ENCODE measurements at places on chromosomes 3 and 15.

- peak; percentile 85 for DNase-seq
Measured at GRCh38 chr15:98442379-98442833, 205.9 kb upstream of the IGF1R start.

DNA sequence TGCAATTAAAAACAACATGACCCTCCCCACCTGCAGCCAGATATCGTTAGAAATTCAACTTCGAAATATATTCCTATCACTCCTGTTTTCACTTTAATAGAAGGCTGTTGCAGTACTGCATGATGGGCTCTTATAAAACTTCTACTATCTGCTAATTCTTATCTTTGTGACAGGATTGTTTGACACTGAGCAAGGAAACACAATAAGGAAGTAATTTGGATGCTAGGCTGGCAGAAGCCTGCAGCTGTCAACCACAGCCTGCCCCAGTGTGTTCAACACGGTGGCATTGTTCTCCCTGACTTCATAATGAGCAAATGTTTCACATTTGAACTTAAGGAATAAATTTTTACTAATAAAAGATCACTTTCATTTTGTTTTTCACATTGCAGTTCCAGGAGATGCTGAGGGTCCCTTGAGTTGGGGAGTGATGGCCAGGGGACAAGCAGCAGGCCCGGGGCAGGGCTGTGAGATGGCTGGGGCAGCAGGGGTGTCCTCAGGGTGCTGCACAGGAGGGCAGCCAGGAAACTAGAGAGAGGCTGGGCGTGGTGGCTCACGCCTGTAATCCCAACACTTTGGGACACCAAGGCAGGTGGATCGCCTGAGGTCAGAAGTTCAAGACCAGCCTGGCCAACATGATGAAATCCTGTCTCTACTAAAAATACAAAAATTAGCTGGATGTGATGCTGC, 64.8 kb upstream of the SEC61A1 start:
- no peak for DNase-seq

- no peak for DNase-seq
Measured at GRCh38 chr3:9308298-9308990, 54.4 kb upstream of the THUMPD3 start.

- no peak for DNase-seq
Measured at GRCh38 chr15:83998486-83998885, 237.1 kb upstream of the GOLGA6L4 start.

DNA sequence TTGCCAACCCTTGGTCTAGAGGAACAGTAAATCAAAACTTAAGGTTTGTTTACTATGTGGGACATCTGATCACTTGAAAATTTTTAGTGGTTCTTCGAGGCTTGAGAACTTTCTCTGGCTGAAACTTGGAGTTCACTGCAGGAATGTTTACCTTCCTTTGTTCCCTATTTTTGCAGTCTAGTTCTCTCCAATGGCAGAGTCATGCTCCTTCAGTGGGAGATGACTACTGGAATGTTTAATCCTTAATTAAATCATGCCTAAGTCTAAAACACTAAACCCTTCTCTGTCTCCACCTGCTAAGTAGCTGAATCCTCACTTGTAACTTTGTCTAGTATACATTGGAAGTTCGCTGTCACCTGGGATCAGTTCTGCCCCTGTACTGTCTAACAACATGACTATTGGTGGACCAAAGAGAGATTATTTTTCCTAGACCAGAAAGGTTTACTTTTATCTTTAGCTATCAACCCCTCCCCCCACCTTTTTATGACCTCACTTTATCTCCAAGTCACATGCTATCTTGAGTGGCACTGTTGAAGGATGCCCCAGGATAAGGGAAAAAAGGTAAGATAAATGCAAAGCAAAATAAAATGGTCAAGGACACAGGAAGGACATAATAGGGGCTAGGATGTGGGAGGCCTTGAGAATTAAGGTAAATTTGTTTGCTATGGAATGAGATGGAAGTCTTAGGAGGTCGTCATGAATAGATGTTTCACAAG, 1.2 kb upstream of the ZNF609 start:
- no peak for DNase-seq

DNA sequence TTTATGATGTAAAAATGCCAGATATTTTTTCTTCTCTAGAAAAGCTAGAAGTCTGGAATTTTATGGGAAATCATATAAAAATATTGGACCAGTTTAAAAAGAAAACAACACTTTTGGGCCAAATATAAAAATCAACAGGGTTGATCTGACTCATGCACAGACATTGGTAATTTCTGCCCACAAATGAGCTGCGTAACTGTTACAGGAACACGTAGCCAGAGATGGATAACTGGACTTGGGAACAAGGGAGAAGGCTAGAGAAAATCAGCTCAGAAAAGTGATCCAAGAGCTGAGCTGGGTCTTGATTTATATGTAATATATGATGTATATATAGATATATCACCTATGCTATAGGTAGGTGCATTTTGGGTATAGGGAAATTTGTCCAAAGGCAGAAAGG, 36.8 kb upstream of the NAALADL2 start:
- no peak for DNase-seq

- DNase-seq: no peak
Measured at GRCh38 chr3:12620305-12620704, 43.6 kb downstream of the RAF1 start.

DNA sequence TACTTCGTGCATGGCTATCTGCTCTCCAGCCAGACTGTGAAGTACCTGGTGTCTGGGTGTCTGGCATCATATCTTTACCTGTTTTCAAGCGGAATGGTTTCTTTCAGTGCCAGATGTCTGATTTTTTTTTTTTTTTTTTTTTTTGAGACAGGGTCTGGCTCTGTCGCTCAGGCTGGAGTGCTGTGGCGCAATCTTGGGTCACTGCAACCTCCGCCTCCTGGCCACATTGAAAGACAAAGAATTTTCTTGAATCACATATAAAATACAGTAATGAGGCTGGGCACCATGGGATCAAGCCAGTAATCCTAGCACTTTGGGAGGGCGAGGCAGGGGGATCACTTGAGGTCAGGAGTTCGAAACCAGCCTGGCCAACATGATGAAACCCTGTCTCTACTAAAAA, 2.8 kb upstream of the MESP1 start:
- no peak for DNase-seq

DNA sequence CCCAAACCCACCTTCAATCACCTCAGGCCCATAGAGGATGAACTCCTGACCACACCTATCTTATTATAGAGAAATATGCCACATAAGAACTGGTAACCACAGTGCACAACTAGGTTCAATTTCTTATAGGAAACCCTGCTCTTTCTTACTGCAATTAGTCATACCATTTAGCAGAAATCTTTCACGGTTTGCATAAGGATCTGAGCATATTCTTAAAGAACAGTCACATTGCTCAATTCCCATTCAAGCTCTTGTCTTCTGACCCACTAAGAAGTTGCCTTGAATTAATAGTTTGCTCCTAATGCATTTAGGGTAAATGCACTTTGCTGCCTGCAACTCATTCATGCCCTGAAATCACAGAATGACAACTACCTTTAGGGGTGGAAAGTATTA, 9.2 kb downstream of the ERC2 start:
- no peak for DNase-seq

GRCh38 chr15:78321041-78321570, 19.0 kb upstream of the CRABP1 start:
- peak; percentile 62 for DNase-seq

- no peak for DNase-seq
Measured at GRCh38 chr3:153760948-153761347, 360.2 kb upstream of the ARHGEF26 start.

- no peak for DNase-seq
Measured at GRCh38 chr3:129469026-129469425, 29.0 kb downstream of the IFT122 start.

DNA sequence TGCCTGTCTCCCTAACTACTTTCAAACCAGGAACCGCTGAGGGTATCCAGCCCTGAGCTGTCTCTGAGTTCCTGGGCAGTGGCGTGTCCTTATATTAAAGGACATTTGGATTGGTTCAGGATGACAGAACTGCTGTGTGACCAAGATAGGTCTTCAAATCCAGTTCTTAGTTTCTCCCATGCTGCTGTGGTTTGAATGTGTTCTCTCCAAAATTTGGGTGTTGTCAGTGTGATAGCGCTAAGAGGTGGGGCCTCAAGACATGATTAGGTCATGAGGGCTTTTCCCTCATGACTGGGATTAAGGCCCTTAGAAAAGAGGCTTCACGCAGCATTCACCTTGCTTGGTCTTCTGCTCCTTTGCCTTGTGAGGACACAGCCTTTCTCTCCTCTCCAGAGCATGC, 376.5 kb upstream of the TPM1 start:
- no peak for DNase-seq

GRCh38 chr15:45468294-45468693, 54.3 kb downstream of the SLC30A4 start:
- DNase-seq: no peak

DNA sequence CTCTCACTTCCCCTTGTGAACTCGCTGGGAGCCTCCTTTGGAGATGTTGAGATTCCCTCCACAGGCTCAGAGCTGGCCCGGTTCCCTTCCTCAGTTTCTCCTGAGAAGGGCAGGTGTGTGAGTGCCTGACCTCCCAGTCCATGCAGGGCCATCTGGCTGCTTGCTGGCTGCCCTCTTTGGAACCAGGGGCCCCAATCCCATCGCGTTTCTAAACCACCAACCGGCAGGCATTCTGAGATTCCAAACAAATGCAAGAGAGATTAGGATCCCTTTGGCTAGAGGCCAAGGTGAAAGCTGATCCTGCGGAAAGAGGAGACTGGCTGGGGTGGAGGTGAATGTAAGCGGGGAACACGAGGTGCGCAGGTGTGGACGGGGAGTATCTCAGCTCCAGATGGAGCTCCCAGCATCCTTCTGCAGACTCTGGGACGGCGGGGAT, 2.9 kb upstream of the PRRT3 start:
- peak; percentile 85 for DNase-seq

GRCh38 chr15:100060276-100060926, 281.4 kb downstream of the ADAMTS17 start:
- no peak for DNase-seq

DNA sequence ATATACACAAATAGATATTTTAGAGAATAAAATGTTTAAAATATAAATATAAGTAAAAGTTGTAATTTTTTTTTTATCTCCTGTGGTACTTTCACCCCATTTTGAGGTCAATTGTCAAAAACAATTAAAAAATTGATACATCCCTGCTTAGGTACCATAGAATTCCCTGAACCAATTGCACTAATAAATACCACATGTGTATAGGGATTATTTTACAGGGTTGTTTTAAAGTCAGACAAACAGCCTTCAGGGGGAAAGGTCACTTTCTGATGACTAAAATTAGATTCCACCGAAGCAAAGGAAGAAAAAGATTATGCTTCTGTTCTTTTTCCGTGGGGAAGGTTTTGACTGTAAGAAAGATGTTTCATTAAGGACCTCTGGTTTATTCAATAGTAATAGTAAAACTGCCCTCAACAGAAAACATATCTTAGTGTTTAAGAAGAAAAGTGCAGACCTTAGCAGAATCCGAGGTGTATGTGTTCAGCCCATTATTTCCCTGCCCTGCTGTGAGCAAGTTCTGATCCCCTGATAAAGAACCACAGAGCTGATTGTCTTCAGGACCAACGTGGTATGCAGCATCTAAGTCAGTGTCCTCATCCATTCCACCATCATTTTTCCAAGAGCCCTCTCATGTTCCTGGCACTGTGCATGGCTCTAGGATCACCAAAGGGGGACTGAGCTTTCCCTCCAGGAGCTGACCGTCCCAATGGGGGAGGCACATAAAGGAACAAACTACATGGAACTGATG, 132.9 kb upstream of the IL12A start:
- no peak for DNase-seq

- no peak for DNase-seq
Measured at GRCh38 chr15:70418943-70419342, 321.2 kb upstream of the TLE3 start.

DNA sequence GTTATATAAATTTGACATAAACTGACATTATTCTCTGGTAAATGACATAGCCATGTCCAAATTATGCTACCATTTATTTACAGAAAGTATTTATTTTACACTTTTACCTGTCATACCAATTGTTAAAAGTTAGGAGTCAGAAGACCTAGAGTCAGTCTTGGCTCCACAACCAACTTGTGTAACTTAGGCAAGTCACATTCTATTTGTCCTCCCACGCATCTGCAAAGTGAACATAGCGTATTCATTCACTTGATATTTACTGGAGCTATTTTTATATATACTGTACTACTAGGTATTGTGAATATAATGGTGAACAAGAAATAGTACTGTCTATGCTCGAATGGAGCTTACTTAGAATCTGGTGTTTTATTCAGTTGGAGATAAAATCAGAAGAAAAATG, 78.7 kb downstream of the ZNF280D start:
- no peak for DNase-seq

DNA sequence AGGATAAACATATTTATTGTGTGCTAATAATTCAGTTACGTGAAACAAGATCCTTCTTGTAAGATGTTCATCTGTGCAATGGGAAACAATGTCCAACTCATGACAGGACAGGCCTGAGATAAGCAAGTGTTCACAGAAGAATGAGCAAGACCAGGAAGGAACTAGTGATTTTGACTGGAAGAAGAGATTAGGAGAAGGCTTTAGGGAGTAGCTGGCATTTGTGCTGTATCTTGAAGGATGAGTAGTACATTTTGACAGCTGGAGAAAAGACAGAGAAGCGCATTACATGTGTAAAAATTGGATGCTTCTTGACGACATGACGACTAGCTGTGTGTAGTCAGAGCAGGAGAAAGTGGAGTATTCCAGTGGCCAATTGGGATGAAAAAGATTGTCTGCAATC, 48.4 kb downstream of the GBE1 start:
- no peak for DNase-seq

DNA sequence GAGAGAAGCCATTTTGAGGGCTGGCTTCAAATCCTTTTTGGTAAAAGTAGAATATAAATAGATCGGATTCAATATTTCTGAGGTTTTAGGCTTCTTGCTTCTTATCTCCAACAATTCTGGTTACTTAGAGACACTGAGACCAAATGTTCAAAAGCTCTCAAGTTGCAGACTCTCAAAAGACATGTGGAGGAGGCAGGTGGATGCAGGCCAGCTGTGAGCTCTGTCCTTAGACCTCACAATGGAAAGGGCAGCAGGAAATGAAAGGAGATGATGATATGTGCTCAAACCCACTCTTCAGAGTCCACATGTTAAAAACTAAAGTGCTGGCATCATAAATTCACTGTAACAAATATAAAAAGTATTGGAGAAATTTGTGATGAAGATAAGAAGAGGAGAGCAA, 424.9 kb upstream of the ALCAM start:
- DNase-seq: no peak

GRCh38 chr3:178785961-178786360, 249.7 kb downstream of the KCNMB2 start:
- no peak for DNase-seq

- peak; percentile 75 for DNase-seq
Measured at GRCh38 chr15:50353975-50354837, 792 bp downstream of the GABPB1 start.

GRCh38 chr15:92068121-92068520, 214.6 kb downstream of the SLCO3A1 start:
- no peak for DNase-seq

Data from H7 (cell line).